ENCODE measurements at places on chromosomes 16 and 17. TPM values are rescaled to one million over a fixed set of nuclear protein-coding genes. Genes with fewer than 3 reads are reported as not detected.

The NAGS gene
- 7.5 TPM for total RNA-seq

The SCIMP gene
- not detected for total RNA-seq

The ADAM11 gene
- total RNA-seq: 0.64 TPM

The TUBB3 gene
- total RNA-seq: 231 TPM

The TMEM238L gene
- not detected for total RNA-seq

The RNU2-1 gene
- total RNA-seq: not detected

The CLEC3A gene
- total RNA-seq: not detected

The KRTAP17-1 gene
- total RNA-seq: not detected

The MYH2 gene
- not detected for total RNA-seq

The CCDC154 gene
- 0.80 TPM for total RNA-seq

The FSCN2 gene
- total RNA-seq: 1.1 TPM

The SRL gene
- 1.0 TPM for total RNA-seq

The TLCD2 gene
- 8.4 TPM for total RNA-seq

The KRT15 gene
- 0.96 TPM for total RNA-seq

The MYLK3 gene
- 0.13 TPM for total RNA-seq

The HSD17B1 gene
- total RNA-seq: 0.48 TPM

The RPUSD1 gene
- 30.3 TPM for total RNA-seq

The PDPK1 gene
- total RNA-seq: 29.9 TPM

The PYDC1 gene
- not detected for total RNA-seq

The P2RX5 gene
- 0.88 TPM for total RNA-seq

The SCPEP1 gene
- 52.0 TPM for total RNA-seq

The SLFN12L gene
- total RNA-seq: not detected

The FBXW10 gene
- total RNA-seq: not detected

The TAX1BP3 gene
- 154 TPM for total RNA-seq

The SP6 gene
- not detected for total RNA-seq

The PPP1R1B gene
- total RNA-seq: 1.4 TPM

The RAB40C gene
- 14.5 TPM for total RNA-seq

The HBQ1 gene
- total RNA-seq: not detected

The NUP93 gene
- total RNA-seq: 73.8 TPM

The MAPK8IP3 gene
- 63.4 TPM for total RNA-seq

The ACAP1 gene
- 2.7 TPM for total RNA-seq

The CHMP1A gene
- 158 TPM for total RNA-seq

The SLC13A5 gene
- total RNA-seq: 1.7 TPM

The TM4SF5 gene
- total RNA-seq: not detected

The ATP2A1 gene
- 0.65 TPM for total RNA-seq

The ALDH3A1 gene
- total RNA-seq: not detected

The LYRM9 gene
- 11.2 TPM for total RNA-seq

The LITAFD gene
- not detected for total RNA-seq

The RSL1D1 gene
- total RNA-seq: 227 TPM

The SLC38A8 gene
- total RNA-seq: not detected

The SLC47A1 gene
- total RNA-seq: 0.40 TPM

The CDH11 gene
- 277 TPM for total RNA-seq

The CD300A gene
- not detected for total RNA-seq

The SHCBP1 gene
- 4.3 TPM for total RNA-seq

The MAPT gene
- total RNA-seq: 0.56 TPM

The MT3 gene
- total RNA-seq: 0.52 TPM

The E4F1 gene
- total RNA-seq: 37.3 TPM

The KCTD13 gene
- 16.5 TPM for total RNA-seq

The CES3 gene
- total RNA-seq: 0.24 TPM

The CHST4 gene
- not detected for total RNA-seq

The CLDN7 gene
- total RNA-seq: 23.0 TPM

The FAM20A gene
- total RNA-seq: 0.91 TPM

The CRHR1 gene
- under 0.01 TPM for total RNA-seq

The CACNA1H gene
- total RNA-seq: 9.6 TPM

The TRPV2 gene
- 16.9 TPM for total RNA-seq

The ALOXE3 gene
- not detected for total RNA-seq

The PRAC2 gene
- total RNA-seq: not detected

The ZPBP2 gene
- not detected for total RNA-seq

The SLFN14 gene
- not detected for total RNA-seq

The SPATA22 gene
- 0.52 TPM for total RNA-seq

All from epithelial cell of alveolus of lung (primary cell).